ENCODE measurements at places on chromosomes 7 and 10.

- DNase-seq = no peak
Observed at GRCh38 chr7:30197438-30197837, 62.7 kb downstream of the MTURN start.

- no peak for DNase-seq
Observed at GRCh38 chr10:33347211-33347610, 12.7 kb upstream of the NRP1 start.

- no peak for DNase-seq
Observed at GRCh38 chr10:10819206-10819856, 198.3 kb upstream of the CELF2 start.

GRCh38 chr7:25994433-25994994 lies 157.5 kb upstream of the NFE2L3 start:
- no peak for DNase-seq

GRCh38 chr7:157514746-157515145 lies 177.9 kb downstream of the DNAJB6 start:
- DNase-seq = no peak

GRCh38 chr7:35250941-35251340 lies 3.0 kb downstream of the TBX20 start:
- no peak for DNase-seq

GRCh38 chr7:158741294-158741666 lies 36.7 kb upstream of the NCAPG2 start:
- DNase-seq = no peak

- no peak for DNase-seq
Observed at GRCh38 chr10:49257154-49257553, 41.8 kb upstream of the C10orf71 start.

DNA sequence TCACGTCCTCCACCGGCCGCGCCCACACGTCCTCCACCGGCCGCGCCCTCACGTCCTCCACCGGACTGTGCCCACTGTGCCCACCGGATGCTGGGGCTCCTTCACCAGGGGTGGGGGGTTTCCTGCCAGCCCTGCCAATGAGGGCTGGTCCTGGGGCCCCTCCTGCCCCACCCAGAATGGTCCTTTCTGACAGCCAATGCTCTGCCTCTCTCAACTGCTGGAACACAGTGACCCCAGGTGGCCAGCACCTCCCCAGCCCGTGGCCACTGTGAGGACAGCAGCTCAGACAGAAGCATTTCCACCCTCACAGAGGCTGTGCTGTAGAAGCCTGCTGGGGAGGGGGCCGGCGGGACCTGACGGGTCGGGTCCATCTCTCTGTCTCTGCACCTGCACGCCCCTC lies 90.1 kb upstream of the DNAAF5 start:
- DNase-seq = peak; percentile 87

DNA sequence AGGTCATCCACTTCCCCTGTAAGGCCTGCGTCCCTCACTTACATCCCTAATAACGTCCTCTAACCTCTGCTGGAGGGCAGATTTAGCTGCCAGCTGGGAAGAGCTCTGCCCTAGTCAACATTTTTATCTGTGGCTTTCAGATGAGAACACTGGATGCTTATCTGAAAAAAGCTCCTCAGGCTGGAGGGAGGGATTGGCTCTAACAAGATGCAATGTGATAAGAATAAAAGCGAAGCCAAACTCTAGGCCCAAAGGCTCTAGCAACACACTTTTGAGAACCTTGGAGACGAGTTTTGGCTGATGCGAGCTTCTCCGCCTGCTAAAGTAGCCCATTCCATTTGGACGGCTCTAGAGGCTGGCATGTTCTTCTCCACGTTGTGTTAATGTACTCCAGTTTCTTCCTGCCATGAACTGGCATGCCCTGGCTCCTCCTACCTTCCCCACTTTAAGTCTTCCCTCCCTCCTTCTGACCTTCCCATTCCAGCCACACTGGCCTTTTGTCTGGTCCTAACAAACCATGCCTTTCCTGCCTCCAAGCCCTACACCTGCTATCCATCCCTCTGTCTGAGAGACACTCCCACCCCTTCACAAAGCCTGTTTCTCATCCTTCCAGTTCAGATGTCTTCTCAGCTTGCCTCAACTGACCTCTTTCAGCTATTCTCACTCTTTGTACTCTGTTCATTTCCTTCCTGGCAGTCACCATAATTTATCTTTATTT lies 62.5 kb upstream of the ATRNL1 start:
- DNase-seq = no peak

DNA sequence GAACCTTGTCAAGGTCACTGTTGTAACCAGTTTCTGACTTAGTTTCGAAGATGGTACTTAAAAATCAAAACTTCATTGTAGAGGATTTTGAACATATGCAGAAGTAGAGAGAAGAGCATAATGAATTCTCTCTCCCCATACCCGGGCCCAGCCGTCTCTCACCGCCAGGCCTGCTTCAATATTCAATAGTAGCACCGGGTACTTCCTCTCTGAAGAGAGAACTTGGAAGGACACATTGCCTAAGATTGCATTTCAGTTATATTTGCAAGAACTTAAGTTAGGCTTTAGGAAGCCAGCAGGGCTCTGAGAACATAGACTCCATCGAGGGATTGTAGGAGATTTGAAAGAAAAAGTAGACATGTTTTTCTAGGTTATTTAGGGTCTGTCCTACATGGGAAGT lies 19.1 kb downstream of the LMTK2 start:
- no peak for DNase-seq

GRCh38 chr7:5580714-5581395 lies 157.2 kb upstream of the TNRC18 start:
- DNase-seq = no peak

- DNase-seq = peak; percentile 91
Observed at GRCh38 chr7:47786557-47787248, 161.6 kb downstream of the PKD1L1 start.

GRCh38 chr10:110951381-110951780 lies 32.0 kb downstream of the SHOC2 start:
- no peak for DNase-seq

GRCh38 chr10:112956631-112957350 lies 6.7 kb downstream of the TCF7L2 start:
- no peak for DNase-seq

DNA sequence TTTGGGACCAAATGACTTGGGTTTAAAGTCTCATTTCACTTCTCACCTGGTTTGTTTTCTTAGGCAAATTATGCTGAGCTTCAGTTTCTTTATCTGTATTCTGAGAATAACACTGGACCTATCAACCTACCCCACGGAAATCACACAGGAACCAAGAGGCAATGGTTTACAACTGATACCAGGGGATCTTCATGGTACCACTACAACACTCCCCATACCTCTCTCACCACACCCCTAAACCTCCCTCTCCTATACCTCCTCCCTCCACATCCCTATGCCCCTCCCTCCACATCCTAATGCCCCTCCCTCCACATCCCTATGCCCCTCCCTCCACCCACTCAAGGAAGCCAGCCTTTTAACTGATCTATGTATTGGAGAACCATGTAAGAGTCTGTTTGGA lies 9.9 kb downstream of the FAM204A start:
- no peak for DNase-seq

Measured in HTR-8/SVneo (cell line).